ENCODE measurements at places on chromosomes 4 and X.

- no peak for DNase-seq
Measured at GRCh38 chr4:115851918-115852766, 738.7 kb upstream of the NDST4 start.

DNA sequence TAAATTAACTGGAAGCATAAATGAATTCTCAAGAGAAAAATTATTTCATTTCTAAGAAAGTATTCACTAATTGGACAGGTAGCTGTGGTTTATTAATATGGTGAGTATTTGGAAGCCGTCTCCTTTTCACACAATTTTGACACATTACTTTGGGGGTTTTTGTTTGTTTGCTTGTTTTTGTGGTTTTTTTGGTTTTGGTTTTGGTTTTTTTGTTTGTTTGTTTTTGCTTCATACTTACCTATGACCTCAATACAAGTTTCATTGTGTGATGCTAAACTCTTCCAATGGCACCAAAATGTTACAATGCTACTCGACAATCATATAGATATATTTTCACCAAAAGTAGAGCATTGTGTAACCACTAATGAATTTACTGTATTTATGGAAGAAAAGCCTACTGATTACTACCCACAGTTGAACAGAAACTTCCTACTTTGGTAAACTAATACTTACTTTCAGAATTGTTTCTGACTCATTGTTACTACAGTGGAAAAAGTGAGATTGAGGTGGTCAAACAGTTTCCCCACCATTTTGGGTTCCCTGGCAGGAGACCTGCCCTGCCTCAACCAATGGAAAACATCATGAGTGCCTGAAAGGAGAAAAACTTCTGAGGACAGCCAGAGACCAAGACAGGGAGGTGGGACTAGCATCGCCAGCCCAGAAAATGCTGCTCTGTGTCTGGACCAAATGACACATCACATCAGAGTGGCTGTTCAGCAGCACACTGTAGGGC, 443.1 kb downstream of the HNRNPD start:
- no peak for DNase-seq

GRCh38 chr4:40253906-40254305, 57.1 kb downstream of the RHOH start:
- no peak for DNase-seq

GRCh38 chr4:18803781-18804180, 782.2 kb upstream of the LCORL start:
- no peak for DNase-seq

DNA sequence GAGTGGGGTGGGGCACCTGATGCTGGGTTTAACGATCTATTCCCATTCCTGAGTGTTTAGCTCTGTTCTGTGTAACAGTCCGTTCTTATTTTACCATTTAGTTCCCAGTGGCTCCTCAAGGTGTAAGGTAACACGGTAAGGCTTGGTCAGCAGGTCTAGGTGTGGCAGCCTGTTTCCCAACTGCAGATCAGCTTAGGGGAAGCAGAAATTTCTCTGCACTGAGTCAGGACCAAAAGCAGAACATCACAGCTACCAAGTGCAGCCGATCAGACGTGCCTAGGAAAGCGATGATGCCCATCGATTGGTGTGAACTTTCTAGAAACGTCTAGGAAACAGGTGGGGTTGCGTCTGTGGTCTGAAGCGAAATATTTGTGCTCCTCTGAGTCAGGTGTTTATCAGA, 240.1 kb downstream of the STIM2 start:
- DNase-seq, result no peak

- DNase-seq, result no peak
Measured at GRCh38 chr4:82213485-82214417, 160.0 kb downstream of the HNRNPD start.

DNA sequence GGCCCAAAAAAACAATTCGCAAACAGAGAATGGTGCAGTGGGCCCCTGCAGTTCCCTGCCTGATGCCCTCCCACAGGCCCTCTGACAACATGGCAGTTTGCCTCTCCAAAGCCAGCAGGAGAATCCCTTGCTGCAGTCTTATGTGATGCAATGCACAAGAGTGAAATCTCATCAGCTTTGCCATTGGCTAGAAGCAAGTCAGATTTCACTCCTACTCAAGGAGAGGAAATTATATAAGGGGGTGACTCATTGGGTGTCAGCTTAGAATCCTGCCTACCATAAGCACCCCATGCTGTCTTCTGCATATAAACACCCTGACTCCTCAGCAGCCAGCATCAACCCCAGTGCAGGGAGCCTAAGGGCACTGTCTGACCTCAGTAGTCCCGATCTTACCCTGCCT, 157.3 kb upstream of the LDB2 start:
- no peak for DNase-seq

DNA sequence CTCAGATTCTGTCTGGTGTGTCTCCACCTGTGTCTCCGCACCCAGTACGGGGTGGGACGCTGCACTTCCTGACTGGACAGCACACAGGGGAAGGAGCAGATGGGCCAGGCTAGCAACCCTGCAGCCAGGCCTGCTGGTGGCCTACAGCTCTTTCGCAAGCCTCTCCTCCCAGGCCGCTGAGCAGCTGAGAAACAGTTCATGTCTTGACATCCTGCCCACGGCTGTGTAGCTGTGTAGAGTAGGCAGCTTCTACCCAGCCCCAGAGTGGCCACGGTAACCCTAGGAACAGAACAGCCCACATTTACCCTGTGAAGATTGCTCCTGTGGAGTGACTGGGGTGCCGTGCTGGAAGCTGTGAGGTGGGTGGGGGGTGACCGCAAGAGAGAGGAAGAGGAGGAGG, 38.9 kb downstream of the CCNQ start:
- DNase-seq, result no peak

GRCh38 chr4:86338521-86338920, 21.3 kb downstream of the MAPK10 start:
- no peak for DNase-seq

All from stimulated activated CD8-positive, alpha-beta memory T cell treated with anti-CD3 and anti-CD28 coated beads, Interleukin-15, amount 100 ng/mL, for 48 hours (primary cell).